ENCODE measurements at places on chromosomes 16 and 17.

DNA sequence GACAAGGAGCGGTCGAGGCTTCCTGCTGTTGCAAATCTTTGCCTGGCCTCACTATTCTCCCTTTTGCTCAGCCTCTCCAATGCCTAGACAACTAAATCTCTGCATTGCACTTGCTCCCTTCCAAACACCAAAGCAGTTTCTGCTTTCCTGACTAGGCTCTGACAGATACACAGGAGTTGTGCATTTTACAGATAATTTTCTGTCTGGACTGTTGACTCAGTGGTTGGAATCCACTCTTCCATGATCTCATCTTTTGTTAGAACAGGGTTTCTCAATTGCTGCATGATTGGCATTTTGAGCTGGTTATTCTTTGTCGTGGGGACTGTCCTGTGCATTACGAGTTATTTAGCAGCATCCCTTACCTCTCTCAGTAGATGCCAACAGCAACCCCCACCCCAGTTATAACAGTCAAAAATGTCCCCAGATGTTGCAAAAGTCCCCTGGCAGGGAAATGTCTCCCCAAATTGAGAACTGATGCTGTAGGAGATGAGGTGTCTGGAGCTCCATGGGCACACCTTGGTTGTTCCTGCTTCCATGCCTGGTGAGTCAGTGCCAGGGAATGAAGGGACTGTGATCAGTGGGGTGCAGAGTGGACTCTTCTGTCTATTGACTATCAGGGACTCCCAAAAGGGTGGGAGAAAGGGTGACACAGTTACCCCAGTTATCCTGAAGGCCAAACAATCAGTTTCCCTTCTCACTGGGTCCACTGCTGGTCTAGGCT, 557.4 kb upstream of the PSMD7 start:
- no peak for DNase-seq

GRCh38 chr17:82820278-82821251, 19.3 kb downstream of the ZNF750 start:
- DNase-seq = no peak

GRCh38 chr17:45170931-45171337, 9.3 kb downstream of the HEXIM2 start:
- peak; percentile 75 for DNase-seq

- DNase-seq = no peak
Measured at GRCh38 chr17:64200080-64201032, 62.7 kb downstream of the TEX2 start.

DNA sequence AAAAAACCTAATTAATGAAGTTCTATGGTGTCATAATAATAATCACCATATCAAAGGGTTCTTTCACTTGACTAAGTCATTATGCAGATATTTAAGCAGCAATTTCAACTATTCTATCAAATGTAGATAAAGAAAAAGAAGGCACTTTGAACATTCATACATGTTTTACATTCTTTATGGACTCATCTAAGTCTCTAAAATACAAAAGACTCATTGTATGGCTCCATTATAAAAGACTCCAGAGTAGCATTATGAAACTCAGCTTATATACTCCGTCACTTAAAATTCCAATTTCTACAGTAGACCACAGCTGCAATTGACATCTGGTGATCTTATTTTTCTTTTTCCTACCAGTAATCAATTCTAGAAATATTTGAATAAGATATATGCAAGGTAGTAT, 173.5 kb upstream of the KIF2B start:
- DNase-seq = no peak

DNA sequence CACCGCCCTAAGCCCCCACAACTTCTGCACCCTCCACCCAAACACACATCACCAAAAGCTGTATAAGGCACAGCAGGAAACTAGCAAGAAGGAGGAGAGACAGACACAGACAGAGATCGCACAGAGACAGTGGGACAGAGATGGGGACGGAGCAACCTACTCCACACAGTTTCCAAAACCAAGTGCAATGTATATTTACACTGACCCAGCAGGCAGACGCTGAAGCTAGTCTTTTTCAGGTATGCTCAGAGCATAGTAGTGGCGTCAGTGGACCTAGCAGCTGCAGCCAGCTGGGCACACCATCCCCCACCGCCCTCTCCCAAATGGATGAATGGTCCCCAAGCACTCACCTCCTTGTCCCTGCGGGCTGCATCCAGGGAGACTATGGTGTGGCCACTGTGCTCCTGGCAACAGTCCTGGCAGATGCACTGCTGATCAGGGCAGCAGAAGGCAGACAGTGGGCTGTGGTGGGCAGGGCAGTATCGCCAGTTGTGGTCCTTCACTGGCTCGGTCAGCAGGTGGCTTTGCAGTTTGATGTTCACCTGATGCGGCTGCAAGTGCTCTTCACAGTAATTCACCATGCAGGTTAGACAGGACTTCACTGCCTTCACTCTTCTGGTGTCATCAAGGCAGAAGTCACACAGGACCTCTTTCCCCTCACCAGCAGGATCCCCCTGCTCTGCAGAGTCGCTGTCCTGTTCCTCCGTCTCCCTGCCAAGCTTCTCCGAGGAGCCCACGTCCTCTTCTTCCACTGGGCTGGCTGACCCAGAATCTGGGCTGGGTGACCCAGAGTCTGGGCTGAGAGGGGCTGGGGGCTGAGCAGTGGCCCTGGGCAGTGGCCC, 31.5 kb upstream of the FBXW10B start:
- DNase-seq = peak; percentile 12

DNA sequence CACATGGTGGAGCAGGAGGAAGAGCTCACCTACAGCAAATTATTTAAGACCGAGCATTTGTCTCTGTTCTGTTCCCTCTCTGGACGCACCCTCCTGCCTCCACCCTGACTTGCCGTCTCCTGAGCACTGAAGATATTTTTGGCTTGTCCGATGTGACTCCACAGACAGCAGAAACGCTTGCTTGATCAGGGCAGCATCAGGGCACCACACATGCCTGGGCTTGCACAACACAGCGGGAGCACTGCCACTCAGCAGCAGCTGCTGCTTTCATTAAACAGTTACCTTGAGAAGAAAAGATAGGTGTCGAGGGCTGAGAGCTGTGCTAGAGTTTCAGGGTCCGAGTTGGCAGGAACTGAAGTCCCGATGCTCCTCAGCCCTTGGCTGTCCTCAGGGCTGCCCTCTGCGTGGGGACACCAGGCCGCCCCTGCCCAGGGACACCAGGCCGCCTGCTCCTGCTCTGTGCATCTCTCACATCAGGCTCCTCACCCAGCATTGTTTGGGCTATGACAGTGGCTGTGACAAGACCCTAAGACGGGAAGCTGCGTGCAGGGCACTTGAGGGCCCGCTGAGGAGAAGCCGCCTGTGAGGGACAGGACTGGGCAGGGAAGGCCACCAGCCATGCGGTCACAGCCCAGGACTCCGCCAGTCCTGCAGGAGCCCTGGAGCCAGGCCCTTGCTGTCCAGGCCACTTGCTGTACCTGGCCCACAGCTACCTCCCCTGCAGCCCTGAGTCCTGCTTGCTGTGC, 21.3 kb upstream of the CDH15 start:
- no peak for DNase-seq

DNA sequence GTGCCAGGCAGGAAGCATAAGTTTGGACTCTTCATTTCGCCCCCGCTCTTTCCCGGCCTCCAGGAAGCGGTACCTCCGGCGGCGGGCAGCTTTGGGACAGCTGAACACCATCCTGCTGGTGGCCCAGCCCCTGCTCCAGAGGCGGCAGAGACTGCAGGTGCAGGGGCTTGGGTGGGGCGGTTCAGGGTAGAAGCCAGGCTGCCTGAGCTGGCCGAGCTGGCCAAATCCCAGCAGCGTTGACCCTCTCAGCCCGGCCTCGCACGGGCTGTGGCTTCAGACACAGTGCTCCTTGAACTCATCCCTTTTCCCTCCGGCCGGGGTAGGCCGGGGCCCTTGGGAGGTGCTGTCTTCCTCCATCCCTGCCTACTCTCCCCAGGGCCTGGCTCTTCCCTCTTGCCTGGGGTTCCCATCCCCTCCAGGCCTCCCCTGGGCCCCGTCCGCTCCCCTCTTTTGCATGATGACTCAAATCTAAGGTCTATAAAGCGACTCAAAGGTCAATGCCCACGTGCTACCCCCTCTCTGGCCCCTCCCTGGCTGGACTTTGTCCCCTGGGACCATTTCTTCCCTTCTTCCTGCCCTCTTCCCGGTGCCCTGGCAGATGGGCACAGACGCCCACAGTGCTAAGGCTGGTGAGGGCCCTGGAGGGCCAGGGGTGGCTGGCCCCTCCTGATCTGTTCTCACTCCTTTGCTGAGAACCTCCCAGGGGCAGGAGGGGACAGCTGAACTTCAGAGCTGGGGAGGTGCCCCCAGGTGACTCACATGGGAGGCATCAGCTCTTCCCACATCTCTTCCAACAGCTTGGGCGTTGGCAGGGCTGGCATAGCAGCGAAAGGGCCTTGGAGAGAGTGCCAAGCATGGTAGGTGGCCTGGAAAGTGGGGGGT, 22.7 kb downstream of the MYO15B start:
- no peak for DNase-seq

DNA sequence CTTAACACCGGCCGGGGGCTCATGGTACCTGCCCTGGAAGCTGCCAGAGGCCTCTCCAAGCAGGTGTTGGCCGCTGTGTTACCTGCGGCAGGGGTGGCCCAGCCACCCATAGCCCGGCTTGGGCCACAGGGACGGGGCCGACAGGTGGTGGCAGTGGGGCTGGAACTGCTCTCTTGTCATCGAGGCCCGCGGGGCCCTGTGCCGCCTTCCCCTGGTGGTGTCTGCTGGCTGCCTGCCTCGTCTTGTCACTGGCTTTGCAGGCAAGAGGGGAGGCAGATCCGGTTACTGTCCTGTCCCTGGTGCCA, 27.1 kb downstream of the GSE1 start:
- DNase-seq = no peak

- no peak for DNase-seq
Measured at GRCh38 chr16:74153773-74154172, 142.8 kb upstream of the PSMD7 start.

GRCh38 chr17:77438241-77439188, 297.7 kb downstream of the SEC14L1 start:
- no peak for DNase-seq

GRCh38 chr17:1022278-1023024, 25.5 kb downstream of the TIMM22 start:
- no peak for DNase-seq

- DNase-seq = peak; percentile 57
Measured at GRCh38 chr17:1908699-1909309, 79.0 kb downstream of the RPA1 start.

Data from H4 (cell line).